ENCODE measurements at places on chromosomes 13 and 19.

DNA sequence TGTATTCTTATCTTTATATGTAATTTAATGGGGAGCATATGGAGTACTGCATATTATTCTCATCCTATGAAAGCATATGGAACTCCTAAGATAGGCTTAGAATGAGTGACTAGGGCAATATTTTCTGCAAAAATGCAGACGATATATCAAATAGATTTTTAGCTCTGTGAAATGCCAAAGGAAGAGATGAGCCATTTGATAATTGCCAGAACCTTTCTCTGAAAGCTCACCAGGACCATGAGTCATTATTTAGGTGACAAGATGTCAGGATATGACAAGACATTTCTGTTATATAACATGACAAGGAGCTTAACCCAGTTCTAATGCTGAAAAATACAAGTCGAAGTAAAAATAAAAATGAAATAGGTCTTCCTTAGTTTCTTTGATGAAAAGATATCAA is 145.0 kb downstream of the SLITRK6 start:
- DNase-seq: no peak

- DNase-seq: no peak
These were observed 30.5 kb downstream of the PPP1R37 start for GRCh38 chr19:45123440-45123850.

- no peak for DNase-seq
These were observed 8.0 kb downstream of the GPATCH1 start for GRCh38 chr19:33089010-33089409.

GRCh38 chr19:38370299-38370698 is 4.1 kb upstream of the PSMD8 start:
- no peak for DNase-seq

DNA sequence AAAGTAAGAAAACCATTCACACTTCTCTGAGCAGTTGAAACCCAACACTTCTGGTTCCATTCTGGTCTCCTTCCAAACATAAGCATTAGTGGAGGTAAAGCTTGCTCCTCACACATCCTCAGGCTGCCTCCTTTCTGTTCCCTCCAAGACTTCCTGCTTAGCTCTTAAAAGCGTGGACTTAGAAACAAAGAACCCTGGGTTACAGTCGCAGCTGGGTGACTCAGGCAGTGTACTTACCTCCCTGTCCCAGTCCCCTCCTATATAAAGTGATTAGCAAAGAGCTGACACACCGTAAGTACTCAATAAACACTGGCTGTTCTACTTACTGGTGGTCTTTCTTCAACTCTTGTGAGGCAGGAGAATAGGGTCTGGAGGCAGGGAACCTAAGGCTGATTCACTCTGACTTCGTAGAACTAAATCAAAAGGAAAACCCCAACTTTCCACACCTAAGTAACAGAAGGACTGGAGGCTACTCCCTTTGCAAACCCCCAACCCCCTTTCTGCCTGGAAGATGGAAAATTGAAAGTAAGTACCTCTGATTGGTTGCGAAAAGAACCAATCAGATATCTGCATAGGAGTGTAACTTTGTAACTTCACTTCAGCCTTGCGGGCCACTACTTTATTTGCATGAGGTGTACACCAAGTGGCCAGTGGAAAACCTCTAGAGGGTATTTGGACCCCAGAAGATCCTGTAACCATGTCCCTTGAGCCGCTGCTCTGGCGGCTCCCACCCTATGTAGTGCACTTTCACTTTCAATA is 165.4 kb downstream of the SUCLA2 start:
- DNase-seq: no peak

DNA sequence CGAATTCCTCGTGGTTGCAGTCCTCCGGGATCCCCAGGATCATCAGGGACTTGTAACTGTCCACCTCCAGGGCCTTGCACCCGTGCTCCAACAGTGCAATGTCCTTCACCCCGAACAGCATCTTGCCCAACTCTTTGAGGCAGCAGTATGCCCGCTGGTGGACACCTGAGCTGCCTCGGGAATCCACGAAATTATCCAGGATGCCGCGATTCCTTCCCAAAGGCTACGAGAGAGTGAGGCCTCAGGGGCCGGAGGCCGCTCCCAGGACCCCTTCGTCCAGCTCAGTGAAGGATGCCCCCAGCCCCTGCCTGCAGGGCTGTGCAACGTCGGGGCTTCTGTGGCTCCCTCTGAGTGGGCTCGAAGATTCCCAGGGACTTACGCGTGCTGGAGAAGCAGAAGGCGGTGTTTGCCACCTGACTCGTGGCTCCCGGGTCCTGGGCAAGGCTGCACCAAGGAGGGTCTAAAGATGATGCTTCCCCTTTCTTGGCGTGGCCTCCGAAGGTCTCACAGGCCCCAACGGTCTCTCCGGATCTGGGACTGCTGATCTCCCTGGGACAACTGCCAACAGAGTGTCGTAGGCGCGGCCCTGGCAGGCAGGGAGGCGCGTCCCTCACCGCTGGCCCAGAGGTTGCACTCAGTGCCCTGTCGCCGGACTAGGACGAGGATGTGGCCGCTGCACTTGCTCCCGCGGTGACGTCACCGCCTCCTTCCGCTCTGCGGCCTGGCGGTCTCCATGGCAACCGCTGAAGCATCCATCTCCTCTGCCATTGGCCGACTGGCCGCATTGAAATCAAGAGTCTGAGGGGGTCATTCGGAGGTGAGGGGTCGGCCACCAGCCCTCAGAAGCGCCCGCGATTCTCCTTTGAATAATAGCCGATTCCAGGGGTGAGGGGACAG is at the start of gene PNMA8C:
PNMA8C (minus strand) TSS at position 698 of the 897 bp plus-strand sequence; CDS start at position 121, 577 bp downstream.
- peak; percentile 86 for DNase-seq

DNA sequence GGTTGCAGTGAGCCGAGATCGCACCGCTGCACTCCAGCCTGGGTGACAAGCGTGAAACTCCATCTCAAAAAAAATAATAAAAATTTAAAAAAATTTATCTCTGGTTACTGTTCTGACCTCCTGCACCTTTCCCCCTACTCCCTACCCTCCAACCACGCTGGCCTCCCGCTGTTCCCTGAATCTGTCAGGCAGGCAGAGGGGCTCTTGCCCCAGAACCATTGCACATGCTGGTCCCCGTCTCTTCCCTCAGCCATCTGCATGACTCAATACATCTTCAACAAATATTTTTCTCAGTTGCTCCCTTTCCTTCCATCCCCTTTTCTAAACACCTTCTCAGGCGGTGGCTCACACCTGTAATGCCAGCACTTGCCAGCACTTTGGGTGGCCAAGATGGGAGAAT is 1.1 kb upstream of the FAM187B start:
- no peak for DNase-seq

DNA sequence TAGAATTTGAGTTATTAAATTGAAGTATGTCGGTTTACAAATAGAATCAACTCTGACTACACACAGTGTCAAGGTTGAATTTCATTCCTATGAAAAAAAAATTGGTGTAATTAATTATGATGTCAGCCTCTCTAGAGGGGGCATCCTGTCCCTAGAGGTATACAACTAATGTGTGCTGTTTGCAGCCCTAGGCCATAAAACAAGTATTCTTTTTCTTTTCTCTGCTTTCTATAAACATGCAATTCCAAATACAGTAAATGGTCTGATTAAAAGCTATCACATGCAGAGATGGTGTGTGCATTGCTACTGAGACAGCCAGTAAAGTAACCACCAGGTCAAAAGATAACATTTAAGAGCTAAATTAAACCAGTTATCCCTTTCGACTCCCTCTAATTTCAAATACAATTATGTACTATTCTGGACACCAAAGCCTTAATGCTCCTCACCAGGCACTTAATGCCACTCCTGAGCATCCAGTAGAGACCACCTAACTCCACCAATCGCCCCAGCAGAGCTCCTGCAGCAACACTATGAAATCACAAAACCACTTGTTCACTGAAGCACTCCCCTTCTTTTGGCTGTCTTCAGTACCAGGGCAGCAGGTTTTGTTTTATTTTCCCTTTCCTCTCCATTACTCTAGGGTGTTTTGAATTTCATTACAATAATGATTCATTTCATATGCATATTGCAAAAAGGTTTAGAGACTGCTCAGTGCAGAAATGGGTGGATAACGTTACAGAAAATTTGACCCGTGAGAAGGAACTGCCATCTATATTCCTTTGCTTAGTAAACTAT is 426.9 kb downstream of the PCDH9 start:
- DNase-seq: no peak

- peak; percentile 49 for DNase-seq
These were observed 18.6 kb upstream of the INSR start for GRCh38 chr19:7312816-7313215.

DNA sequence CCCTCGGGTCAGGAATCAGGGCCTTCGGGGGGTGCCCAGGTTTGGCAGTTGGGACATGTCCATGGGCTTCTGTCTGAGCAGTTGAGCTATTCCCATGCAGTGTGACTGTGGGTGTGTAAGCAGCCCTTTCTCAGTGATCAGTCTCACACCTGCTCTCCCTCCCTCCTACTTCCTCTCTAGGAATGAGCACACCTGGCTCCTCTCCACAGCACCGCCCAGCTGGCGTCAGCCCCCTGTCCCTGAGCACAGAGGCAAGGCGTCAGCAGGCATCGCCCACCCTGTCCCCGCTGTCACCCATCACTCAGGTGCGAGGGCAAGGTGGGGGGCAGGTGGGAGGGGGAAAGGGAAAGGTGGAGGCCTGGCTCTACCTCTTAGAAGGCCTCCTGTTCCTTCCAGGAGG is 25.9 kb downstream of the COMP start:
- no peak for DNase-seq

DNA sequence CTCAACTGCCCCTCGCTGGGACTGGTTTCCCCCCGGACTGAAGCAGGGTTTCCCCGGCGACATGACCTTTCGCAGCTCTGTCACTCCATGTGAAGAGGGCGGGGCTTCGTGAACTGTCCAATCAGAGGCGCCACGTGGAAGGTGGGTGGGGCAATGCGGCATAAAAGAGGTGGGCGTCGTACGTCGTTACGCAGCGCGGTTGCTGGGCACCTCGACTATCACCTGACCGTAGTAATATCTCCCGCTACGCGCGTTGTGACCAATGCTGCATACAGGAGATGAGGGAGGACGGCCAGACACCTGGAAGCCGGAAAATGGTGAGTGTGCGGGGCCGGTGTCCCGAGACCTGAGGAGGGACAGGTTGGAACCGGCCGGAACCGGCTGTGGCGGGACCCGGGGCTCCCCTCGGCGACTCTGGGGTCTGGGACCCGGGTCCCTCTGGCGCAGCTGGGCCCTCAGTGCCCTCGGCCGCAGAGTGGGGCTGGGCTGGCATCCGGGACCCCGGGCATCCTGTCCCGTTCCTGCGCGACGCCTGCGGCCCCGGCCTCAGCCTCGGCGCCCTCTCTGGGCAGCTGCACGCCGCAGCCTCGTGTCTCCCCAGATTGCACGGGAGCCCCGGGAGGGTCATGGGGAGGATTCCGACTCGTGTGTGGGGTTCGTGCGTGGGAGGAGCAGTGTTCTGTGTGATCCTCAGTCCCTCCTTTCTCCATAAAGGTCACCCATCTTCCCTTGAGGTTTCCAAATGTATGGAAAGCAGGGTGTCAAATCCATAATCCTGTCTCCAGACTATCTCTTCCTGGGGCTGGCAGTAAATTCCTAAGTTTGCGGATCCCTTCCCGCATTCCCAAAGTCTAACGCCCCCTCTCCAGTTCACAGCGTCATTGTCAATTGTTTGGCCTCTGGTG is 32.2 kb downstream of the ZNF136 start:
- DNase-seq: peak; percentile 72

GRCh38 chr13:94028234-94028633 is 451.2 kb downstream of the DCT start:
- no peak for DNase-seq

GRCh38 chr19:17530586-17530985 is 19.1 kb downstream of the PGLS start:
- DNase-seq: no peak

- DNase-seq: peak; percentile 8
These were observed 26.5 kb downstream of the ATP4B start for GRCh38 chr13:113631341-113632095.

GRCh38 chr13:40580566-40581276 is 85.7 kb downstream of the FOXO1 start:
- no peak for DNase-seq

DNA sequence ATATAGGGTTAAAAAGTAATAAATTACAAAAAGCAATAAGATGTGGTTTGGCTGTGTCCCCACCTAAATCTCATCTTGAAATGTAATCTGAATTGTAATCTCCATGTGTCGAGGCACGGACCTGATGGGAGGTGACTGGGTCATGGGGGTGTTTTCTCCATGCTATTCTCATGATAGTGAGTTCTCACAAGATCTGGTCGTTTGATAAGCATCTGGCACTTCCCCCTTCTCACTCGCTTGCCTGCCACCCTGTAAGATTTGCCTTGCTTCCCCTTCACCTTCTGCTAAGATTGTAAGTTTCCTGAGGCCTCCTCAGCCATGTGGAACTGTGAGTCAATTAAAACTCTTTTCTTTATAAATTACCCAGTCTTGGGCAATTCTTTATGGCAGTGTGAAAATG is 577.4 kb downstream of the TBC1D4 start:
- DNase-seq: no peak

DNA sequence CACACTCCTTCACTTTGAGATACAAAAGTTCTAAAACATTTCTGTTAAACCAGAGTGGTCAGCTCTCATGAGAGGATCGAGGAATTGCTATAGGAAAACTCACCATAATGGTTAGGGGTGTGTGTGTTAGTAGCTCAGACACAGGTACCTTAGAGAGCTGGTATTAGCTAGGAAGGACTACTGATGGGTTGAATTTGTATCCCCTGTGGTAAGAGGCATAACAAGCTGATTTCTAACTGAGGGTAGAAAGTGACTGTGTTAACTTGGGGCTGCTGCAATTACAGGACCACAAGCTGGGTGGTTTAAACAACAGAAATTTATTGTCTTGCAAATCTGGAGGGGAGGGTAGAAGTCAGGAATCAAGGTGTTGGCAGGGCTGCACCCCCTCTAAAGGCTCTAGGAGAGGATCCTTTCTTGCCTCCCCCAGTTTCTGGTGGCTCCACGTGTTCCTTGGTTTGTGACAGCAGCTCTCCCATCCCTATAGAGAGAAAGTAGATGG is 17.4 kb downstream of the LEUTX start:
- DNase-seq: no peak

DNA sequence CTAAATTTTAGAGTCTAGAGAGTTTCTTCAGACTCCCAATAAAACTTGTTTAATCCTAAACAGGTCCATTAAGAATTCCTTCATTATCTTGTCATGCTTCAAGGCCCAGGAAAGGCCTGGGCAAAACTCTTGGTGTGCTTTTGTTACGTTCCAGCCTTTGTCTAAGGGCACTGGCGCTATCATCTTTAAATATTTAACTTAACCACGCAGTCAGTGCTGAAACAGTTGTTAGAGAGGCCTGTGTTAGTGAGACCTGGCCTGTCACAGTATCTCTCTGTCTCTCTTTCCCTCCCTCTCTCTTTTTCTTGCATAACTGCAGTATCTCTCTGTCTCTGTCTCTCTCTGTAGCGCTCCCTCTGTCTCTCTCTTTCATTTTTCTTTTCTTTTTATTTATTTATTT is 8.2 kb upstream of the OR1M1 start:
- no peak for DNase-seq

GRCh38 chr13:73204952-73205351 is 146.1 kb downstream of the KLF5 start:
- DNase-seq: no peak

- DNase-seq: no peak
These were observed 88.7 kb upstream of the USP29 start for GRCh38 chr19:57031106-57031505.
